IMR-90 (cell line): ENCODE measurements at places on chromosomes 2 and 18.

- H3K27ac ChIP-seq, result peak overlapping the region; percentile 97
- peak; percentile 75 for DNase-seq
- peaks cover 28% of the 10 kb centered on the region for H3K36me3 ChIP-seq
- H3K4me3 ChIP-seq, result no peak overlapping the region
Measured at GRCh38 chr2:238027058-238027457, 33.7 kb upstream of the SCLY start.

- H3K4me3 ChIP-seq, result no peak overlapping the region
- peaks cover 32% of the 10 kb centered on the region for H3K36me3 ChIP-seq
- H3K27ac ChIP-seq, result no peak overlapping the region
- H3K27me3 ChIP-seq, result no peaks in the 10 kb centered on the region
- H3K4me1 ChIP-seq, result peaks cover 4% of the 10 kb centered on the region; the same call in 1 of the 2 replicates
- DNase-seq, result peak; percentile 14
Measured at GRCh38 chr2:10444463-10444862, 3.7 kb downstream of the ODC1 start.

DNA sequence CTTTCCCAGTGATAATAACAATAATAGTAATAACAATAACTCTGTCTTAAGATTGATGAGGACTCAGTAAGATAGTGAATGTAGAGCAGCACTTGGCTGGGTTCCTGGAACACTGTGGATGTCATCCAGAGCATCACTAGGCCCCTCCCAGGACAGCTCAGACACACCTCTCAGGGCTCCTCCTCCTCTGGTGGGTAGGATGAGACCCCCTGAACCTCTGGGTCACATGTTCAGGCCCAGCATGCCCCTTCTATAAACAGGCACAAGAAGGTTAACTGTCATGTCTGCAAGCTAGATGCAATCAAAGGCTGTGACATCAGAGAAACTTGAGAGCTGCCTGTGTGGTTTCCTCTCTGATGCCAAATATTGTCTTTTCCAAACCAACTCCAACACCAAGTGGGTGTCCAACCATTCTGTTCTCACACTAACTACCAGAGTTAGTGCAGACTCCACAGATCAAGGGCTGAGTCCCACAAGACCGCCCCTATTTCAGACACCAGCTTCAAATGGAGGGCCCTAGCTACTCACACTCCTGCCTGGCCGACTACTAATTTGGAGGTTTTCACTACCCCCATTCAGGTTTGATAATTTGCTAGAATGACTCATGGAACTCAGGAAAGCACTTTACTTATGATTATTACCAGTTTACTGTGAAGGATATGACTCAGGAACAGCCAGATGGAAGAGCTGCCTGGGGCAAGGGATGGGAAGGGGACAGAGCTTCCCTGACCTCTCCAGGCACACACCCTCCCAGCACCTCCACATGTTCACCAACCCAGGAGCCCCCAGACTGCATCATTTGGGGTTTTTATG, 46.4 kb upstream of the BZW1 start:
- no peaks in the 10 kb centered on the region for H3K27me3 ChIP-seq
- no peak overlapping the region; the same call in 1 of the 2 replicates for H3K4me3 ChIP-seq
- H3K27ac ChIP-seq, result peak overlapping the region; percentile 73
- no peaks in the 10 kb centered on the region for H3K36me3 ChIP-seq
- DNase-seq, result peak; percentile 98

GRCh38 chr2:10075571-10076209, 4.5 kb downstream of the CYS1 start:
- no peak overlapping the region for H3K4me3 ChIP-seq
- H3K36me3 ChIP-seq, result no peaks in the 10 kb centered on the region
- 0 out of 2 replicates have a peak, but pooled peaks cover 2% of the 10 kb centered on the region for H3K4me1 ChIP-seq

GRCh38 chr18:72013427-72013850, 530.7 kb downstream of the CBLN2 start:
- no peaks in the 10 kb centered on the region for H3K27me3 ChIP-seq
- no peak for DNase-seq
- no peaks in the 10 kb centered on the region for H3K36me3 ChIP-seq
- H3K27ac ChIP-seq, result no peak overlapping the region
- no peaks in the 10 kb centered on the region for H3K4me1 ChIP-seq
- no peak overlapping the region for H3K4me3 ChIP-seq

GRCh38 chr2:10266133-10266620, 36.5 kb upstream of the HPCAL1 start:
- peaks cover 2% of the 10 kb centered on the region; the same call in 1 of the 2 replicates for H3K4me1 ChIP-seq
- H3K4me3 ChIP-seq, result no peak overlapping the region
- no peaks in the 10 kb centered on the region for H3K36me3 ChIP-seq

- DNase-seq, result no peak
- H3K4me3 ChIP-seq, result no peak overlapping the region
- H3K4me1 ChIP-seq, result no peaks in the 10 kb centered on the region; the same call in 1 of the 2 replicates
- H3K27ac ChIP-seq, result no peak overlapping the region
- peaks cover 6% of the 10 kb centered on the region for H3K36me3 ChIP-seq
Measured at GRCh38 chr2:69923116-69923515, 8.2 kb downstream of the MXD1 start.

GRCh38 chr2:142586693-142587580, 290.5 kb upstream of the KYNU start:
- H3K4me3 ChIP-seq, result no peak overlapping the region
- H3K27me3 ChIP-seq, result no peaks in the 10 kb centered on the region
- no peak for DNase-seq
- no peak overlapping the region for H3K27ac ChIP-seq

DNA sequence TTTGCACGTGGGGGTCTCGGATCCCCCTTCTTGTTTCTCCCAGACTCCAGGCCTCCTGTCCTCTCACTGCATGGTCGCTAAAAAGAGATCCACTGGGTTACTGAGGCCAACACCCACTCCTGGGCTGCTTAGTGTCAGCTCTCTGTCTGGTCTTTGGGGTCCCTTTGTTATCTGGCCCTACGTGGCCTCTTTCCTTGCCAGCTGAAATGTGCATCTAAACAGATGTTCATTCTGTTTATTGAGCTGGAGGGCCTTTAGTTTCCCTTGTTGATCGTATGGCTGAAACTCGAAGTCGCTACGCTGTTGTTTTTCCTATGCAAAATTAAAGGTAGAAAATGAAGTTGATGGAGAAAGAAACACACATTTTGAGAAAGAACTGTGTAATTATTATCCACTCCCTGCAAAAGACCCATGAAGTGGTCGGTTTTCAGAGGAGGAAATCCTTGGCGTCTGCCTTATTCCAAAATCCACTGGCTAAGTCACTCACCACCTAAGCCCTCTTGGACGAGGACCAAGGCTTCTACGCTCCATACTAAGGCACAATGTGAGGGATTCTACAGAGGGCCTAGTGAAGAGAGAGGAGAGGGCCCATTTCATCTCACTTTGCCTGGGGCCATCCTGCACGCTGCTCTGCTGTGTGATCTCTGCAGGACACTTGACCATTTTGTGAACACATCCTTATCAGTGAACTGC, 105.3 kb downstream of the GLI2 start:
- no peaks in the 10 kb centered on the region for H3K27me3 ChIP-seq
- peaks cover 8% of the 10 kb centered on the region for H3K36me3 ChIP-seq
- no peak overlapping the region for H3K4me3 ChIP-seq
- peaks cover 11% of the 10 kb centered on the region for H3K4me1 ChIP-seq
- no peak overlapping the region for H3K27ac ChIP-seq
- DNase-seq, result no peak
